Fibroblast of the aortic adventitia (primary cell): ENCODE measurements at places on chromosomes 1 and 21. TPM values are rescaled to one million over a fixed set of nuclear protein-coding genes. Genes with fewer than 3 reads are reported as not detected.

GRCh38 chr1:17215545-17215890 lies 10.6 kb downstream of the PADI1 start:
- no peak for DNase-seq

DNA sequence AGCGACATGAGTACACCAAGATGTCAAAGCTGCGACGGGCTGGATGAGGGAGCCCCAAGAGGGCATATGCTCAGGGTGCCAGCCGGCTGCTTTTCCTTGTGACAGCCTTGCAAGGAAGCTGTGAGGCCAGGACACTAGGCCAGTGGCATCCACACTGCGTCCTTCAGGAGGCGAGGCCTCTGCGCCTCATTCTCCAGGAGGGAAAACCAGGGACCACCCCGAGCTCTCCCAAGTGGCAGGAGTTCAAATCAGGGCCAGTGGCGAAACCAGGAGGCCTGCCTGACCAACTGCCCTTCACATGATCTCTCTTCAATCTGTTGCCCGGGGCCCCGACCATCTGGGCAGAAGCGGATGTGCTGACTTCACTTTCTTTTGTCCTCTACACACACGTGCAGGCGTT lies 8.2 kb downstream of the MUL1 start:
- no peak for DNase-seq

- no peak for DNase-seq
Observed at GRCh38 chr1:233025567-233025966, 75.2 kb downstream of the NTPCR start.

Gene CFAP74
- total RNA-seq, result not detected in 2 replicates

DNA sequence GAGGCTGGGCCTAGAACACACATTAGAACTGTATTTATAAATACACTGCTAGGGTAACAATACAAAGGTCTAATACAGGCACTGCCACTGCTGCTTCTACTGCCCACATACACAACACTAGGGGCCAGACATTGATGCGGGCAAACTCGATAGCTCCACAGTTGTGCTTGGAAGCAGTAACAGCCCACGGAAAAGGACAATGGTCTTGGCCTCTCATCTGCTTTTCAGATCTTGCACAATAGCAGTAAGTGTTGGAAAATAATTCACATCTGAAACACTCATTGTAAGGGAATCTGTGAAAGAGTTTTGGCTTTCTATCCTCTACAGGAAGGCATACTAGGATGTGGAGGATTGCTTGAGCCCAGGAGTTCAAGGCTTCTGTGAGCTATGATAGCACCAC lies 6.9 kb upstream of the SPOCD1 start:
- peak; percentile 57 for DNase-seq

- no peak for DNase-seq
Observed at GRCh38 chr1:172431721-172432192, 11.3 kb downstream of the C1orf105 start.

GRCh38 chr1:47757226-47757975 lies 239.8 kb downstream of the TRABD2B start:
- DNase-seq, result no peak

Gene SGIP1
- total RNA-seq, result 2.1 and 21.1 TPM in 2 replicates

Gene LCA5L
- total RNA-seq, result 0.65 and 3.1 TPM in 2 replicates

DNA sequence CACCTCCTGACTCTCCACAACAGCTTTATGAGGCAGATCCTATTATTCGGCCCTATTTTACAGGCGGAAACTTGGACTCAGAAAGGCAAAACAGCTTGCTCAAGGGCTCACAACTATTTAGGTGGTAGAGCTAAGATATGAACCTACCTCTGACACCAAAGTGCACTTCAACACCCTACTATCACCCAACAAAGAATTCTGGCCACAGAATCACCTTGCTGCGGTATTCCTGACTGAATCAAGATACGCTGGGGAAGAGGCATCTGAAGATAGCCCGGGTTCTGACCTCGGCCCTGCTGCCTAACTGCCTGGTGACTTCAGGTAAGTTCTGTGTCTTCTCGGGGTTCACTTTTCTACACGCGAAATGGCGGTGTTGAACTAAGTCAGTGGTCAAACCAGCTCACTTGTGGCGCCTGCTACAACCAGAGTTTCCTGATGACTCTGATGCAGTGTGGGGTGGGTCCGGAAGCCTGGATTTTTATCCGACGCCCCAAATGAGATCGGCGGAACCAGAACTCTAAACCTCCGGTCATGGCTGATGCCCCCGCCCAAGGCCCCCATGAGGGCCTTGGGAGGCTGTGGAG lies 608 bp downstream of the PEF1 start:
- DNase-seq, result no peak

GRCh38 chr1:27149762-27150113 lies 5.2 kb downstream of the SLC9A1 start:
- DNase-seq, result no peak

GRCh38 chr1:8974551-8974950 lies 28.9 kb downstream of the CA6 start:
- no peak for DNase-seq
